ENCODE measurements at places on chromosomes 3 and 15.
A peak's percentile ranks its signal among the peaks of the same experiment; 100 is the strongest.

- DNase-seq, result no peak
Measured at GRCh38 chr3:73259856-73260255, 198.4 kb downstream of the EBLN2 start.

- no peak for DNase-seq
Measured at GRCh38 chr15:92709110-92709790, 53.7 kb upstream of the FAM174B start.

GRCh38 chr3:43770426-43771103, 79.8 kb downstream of the ABHD5 start:
- peak; percentile 61 for DNase-seq

GRCh38 chr15:81284256-81285031, 39.5 kb downstream of the STARD5 start:
- no peak for DNase-seq

- DNase-seq, result no peak
Measured at GRCh38 chr3:195865752-195866151, 42.6 kb downstream of the TNK2 start.

- DNase-seq, result no peak
Measured at GRCh38 chr3:146476094-146476740, 6.9 kb upstream of the PLSCR2 start.

DNA sequence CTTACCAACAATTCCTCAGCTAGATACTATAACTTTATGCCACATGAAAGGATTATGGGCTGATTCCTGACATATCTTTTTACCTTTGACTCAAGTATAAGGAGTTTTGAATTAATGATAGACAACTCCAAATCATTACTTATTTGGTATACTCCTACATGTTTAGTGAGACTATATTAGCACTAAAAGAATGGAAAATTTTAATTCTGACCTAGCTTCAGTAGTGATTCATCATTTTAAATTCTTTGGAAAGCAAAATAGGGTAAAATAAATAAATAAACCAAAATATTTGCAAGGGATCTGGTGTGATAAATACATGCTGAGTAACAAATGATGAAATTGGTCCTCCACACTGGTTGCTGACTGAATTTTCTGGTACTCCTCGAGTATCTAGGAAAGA, 42.3 kb upstream of the VGLL3 start:
- DNase-seq, result no peak

DNA sequence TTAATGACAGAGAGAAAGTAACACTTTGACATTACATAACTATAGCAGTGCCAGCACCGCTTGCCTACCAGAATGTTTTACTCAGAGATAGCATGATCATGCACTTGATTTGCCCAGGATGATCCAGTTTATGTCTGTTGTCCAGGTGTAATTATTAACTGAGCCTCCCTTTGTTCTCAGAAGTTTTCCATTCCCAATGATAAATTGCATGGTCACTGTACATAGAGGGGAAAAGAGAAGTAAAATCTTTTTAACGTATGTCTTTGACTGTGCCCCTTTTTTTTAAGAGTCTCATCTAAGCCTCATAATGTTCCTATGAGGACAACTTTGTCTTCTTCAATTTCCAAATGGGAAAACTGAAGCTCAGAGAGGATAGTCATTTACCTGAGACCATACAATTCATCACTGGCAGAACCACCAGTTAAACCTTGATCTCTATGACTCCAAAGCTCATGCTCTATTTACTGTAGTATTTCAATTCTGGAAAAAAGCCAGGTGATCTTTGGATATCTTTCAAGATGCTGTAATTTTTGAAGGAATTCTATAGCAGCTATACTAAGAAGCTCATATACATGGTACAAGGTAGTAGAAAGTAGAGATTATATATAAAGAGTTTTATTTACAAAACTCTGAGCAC, 25.1 kb downstream of the C3orf85 start:
- DNase-seq, result no peak

- DNase-seq, result no peak
Measured at GRCh38 chr15:55056500-55056899, 140.2 kb downstream of the RSL24D1 start.

GRCh38 chr3:78277220-78277619, 1237.3 kb downstream of the ROBO2 start:
- no peak for DNase-seq

- DNase-seq, result no peak
Measured at GRCh38 chr3:4478261-4478660, 11.2 kb upstream of the SUMF1 start.

DNA sequence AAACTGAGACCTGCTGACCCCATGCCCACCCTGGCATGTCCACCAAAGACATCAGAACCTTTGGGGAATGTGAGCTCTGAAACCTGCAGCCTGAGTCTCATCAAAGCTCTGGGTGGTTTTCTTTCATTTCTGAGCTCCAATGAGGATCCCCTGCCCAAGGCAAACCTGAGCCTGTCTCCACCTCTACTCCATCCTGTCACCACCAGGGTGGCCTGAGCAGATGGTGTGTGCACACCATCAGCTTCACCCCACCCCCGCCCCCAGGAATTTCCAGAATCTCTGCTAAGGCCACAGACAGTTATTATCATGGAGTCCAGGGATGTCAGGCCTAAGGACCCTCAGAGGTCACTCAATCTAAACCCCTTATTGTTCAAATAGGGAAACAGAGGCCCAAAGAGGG, 1.3 kb downstream of the XIRP1 start:
- peak; percentile 58 for DNase-seq

DNA sequence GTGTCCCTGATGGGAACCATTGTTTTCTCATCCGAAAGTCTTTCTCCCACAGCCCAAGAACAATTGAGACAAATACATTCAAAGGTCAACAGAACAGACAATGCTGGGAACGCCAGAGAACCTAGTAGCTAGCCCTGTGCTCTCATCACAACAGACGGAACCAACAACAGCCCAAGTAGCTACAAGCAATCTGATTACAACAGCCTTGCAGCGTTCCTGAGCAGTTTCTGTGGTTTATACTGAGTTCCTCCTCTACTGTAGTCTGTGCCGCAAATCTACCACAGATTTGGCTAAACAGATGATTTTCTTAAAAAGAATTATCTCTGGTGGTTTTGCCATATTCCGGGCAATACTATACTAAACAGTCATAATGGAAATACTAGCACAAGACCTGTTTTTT, 435.6 kb downstream of the MECOM start:
- no peak for DNase-seq

GRCh38 chr3:52265387-52265786, 13.1 kb downstream of the WDR82 start:
- no peak for DNase-seq

- no peak for DNase-seq
Measured at GRCh38 chr3:143201045-143201444, 81.5 kb downstream of the CHST2 start.

DNA sequence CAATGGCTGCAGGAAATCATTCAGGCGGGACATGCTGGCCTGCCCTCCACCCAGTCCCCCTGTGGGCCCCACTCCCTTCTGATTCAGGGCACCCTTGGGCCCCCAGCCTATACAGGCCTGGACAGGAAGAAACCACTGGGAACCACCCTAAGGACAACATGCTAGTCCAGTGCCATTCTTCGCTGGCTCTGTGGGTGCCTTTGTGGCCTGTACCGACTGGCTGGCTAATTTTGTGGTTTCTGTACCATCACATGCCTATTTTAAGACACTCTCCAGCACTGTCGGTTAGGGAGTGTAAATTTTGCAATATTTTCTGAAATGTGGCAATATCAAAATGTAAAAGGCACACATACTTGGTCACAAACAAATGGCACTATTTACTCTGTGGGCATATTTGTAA, 61.4 kb upstream of the POLG start:
- no peak for DNase-seq

- peak; percentile 1 for DNase-seq
Measured at GRCh38 chr3:8709801-8710507, 23.6 kb upstream of the CAV3 start.

DNA sequence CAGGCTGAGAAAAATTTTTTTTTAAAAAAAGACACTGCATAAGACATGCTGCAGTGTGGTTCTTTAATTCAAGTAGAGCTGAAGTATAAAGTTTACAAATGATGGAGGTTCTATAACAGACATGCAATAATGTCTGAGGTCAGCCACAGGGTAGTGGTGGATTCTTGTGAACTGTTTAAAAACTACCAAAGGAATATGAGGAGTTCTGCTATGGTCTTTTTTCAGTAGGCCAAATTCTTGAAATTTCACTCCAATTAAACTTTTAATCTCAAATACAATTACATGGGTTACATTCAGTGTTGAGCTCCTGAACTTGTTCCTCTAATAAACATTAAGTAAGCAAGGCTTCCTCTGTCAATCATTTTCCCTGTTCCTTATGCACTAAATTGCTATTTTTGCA, 122.7 kb downstream of the PLD1 start:
- DNase-seq, result no peak

DNA sequence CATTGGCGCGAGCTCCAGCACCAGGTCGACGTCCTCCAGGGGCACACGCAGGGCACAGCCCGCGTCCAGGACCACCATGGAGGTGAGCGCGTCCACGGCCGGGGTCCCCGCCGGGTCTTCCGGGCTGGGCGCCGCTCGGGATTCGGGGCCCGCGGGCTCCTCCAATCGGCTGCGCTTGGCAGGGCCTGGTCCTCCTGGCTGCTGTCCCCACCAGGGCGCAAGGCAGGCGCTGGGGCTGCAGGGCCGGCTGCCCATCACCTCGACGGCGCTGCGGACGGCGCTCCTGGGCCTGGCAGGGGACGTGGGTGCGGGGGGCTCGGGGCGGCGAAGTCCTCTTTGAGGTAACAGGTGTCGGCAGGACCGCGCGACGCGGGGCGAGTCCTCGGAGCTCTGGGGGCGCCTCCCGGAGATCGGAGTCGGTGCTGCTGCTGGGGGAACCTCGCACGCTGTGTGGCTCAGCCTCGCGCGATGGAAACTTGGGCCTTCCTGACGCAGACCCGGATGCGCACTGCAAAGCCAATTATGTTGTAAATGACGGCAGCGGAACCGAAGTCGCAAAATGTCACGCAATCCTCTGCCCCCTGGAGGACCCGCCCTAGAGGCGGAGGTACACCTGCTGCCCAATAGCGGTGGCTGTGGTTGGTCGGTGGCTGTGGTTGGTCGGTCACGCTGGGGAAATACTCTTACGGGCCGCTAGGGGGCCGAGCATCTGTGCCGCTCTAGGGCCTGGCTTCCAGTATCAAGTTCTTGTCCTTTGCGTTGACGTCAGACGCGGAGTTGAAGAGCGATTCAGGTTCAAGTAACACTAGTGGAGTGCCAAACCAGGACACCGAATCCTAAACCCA, at the start of gene PRR23C:
Gene PRR23C, minus strand, starts transcription at position 527 of the 845 bp plus-strand sequence. Its CDS starts 272 bp downstream, at position 255.
- DNase-seq, result no peak

DNA sequence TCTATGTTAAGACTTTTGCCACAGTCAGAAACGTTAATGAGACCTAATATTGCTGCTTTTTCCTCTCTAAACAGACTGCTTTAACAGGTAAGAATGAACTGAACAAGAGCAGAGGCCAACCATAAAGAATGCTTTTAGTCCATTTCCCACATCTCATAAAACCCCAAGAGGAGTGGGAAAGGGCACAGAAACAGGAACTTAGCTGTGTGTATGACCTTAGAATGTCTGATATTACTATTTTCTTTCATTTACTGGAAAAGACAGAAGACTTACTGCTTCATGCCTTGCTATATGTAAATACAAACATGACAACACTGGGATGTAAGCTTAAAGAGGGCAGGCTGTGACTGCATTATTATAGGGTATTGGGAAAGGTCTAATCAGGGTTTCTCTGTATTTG, 115.0 kb downstream of the ISL2 start:
- no peak for DNase-seq

DNA sequence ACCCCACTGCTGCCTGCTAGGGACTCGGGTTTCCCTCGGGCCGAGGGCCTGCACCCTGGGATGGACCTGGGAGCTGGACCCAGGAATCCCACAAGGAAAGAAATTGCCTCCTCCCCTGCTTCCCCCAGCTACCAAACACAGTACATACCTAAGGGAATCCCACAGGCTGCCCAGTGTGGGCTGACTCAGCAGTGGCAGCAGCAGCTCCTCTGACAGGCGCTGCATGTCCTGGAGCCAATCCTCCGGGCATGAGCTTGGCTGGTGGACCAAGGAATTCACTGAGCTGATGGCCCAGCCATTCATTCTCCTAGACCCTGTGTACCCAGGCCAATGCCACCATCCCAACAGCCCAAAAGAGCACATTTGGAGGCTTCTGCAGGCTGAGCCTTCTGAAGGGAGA, 9.5 kb upstream of the LTK start:
- no peak for DNase-seq

DNA sequence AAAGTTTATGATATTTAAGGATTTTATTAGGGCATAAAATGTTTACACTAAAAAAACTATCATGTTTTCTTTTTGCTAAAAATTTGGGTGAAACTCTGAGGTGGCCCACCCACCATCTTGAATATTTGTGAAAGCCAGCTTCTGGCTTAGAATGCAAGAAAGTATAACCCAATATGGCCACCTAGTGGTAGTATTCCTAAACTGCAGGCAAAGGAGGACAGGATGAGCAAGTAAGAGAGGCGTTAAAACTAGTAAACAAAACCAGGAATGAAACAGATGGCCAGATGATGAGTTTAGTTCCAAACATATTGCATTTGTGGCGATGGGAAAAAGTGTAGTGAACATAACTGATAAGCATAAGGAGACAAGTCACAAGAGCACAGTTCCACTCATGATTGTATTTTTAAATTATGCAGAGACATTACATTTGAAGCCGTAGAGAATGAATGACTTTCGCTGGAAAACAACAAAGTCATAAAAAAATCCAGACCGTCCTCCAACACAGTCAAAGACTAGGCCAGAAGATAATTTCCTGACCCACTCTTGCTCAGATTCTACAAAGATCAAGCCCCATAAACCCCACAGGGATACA, 103.3 kb upstream of the PRTG start:
- peak; percentile 40 for DNase-seq

GRCh38 chr3:114380233-114380651, 86.4 kb downstream of the TIGIT start:
- DNase-seq, result peak; percentile 73

- no peak for DNase-seq
Measured at GRCh38 chr3:44478606-44479094, 1.2 kb upstream of the ZNF445 start.

- DNase-seq, result no peak
Measured at GRCh38 chr15:49863431-49864224, 242.8 kb downstream of the DTWD1 start.

DNA sequence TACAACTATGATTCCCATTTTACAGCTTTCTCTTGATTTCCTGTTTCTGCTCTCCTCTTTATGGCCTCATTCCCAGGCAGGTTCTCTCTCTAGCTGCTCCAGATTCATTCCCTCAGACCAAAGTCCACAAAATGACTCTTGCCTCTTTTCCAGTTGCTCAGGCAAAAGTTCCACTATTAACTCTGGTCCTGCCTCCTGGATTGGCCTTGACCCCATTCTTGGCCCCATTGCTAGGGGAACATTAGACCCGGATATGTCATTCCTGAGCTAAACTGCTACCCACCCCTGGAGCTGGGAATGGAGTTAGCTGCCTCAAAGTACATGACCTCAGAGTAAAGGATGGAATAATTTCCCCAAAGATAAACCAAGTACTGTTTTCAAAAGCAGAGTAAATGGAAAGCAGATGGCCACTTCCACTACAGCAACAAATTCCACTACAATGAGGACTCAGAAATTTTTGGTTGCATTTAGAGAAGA, 73.0 kb upstream of the GAP43 start:
- DNase-seq, result no peak

Measured in urothelium cell line (cell line).